ENCODE measurements at places on chromosomes 1 and 21. TPM values are rescaled to one million over a fixed set of nuclear protein-coding genes. Genes with fewer than 3 reads are reported as not detected.

DNA sequence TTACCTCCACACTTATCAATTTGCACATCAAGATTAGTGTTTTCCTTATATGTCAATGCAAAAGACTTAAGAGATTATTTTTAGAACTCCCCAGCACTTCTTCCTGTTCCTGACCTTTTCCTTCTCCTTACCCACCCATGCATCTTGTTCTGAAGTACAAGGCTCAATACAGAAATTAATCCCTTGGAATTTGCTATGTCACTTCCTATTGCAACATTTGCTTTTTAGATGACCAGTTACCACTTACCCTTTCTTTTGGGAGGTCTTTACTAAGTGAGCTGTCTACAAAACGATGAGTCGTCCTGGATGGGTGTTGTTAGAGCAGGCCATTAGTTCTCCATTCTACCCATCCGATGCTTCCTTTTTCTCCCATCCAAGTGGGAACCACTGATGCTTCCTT, 221.2 kb downstream of the FMN2 start:
- no peak for DNase-seq

- no peak for DNase-seq
Observed at GRCh38 chr1:166258017-166258416, 91.2 kb upstream of the FAM78B start.

- no peak for DNase-seq
Observed at GRCh38 chr1:156928043-156928602, 7.7 kb downstream of the LRRC71 start.

DNA sequence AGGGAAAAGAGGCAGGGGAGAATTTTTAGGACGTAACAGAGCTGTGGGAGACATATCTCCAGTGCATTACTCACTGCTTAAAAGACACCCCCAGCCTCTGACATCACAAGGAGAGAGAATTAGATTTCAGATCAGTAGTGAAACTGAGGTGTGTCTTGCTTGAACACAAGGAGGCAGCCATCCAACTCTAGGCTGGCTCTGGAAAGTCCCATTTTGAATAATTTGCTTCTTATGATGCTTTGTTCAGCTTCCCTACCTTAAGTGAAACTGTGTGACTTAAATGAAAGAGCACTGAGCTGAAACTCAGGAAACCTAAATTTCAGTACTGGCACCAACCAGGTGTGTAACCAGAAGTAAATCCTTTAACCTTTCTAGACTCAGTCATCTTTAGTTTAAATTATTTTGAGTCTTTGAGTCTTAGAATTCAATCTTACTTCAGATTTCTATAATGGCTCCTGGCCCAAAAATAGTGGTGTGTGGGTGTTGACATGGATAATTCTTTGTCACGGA, 251.6 kb upstream of the SGIP1 start:
- DNase-seq = no peak

- no peak for DNase-seq
Observed at GRCh38 chr1:168618886-168619285, 42.5 kb downstream of the XCL1 start.

DNA sequence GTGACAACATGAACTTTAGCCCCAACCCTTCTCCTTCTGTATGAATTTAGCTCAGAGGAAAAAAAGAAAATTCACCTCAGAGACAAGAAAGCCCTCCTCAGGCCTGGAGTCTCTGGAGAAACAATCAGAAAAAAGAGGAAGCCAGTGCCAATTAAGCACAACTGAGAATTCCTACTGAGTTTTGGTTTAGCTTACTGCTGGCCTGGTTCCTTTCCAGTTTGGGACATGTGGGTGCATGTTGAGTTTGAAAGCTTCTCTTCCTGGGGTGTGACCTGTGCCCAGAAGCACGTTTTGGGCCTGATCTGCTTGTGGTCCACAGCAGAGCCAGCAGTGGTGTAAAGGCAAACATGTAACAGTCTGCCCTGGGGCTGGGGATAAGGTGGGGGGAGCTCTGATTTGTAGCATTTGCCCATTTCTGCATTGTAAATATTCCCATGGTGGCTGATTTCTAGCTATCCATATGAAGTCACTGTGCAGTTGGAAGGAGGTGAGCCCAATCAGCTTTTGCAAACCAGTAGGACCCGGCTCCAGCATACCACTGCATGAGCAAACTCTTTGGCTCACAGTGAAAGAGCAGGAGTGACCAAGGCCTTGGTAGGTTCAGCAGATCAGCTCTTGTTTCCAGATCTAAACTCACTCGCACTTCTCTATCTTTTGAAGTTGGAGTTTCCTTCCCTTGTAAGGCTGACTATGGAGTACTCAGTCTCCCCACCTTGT, 4.7 kb upstream of the THEM5 start:
- no peak for DNase-seq

DNA sequence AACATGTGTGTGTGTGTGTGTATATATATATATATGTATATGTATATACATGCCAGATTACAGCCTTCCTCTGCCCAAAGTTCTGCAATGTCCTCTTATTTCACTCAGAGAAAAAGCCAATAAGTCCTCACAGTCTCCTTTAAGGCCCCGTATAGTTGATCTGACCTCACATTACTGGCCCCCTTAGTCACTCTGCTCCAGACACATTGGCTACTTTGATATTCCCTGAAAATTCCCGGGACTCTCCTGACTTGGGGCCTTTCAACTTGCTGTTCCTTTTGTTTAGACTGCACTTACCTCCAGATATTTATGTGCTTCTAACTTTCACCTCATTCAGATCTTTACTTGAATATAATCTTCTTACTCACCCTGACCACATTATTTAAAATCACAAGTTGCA, 4.2 kb upstream of the BSDC1 start:
- no peak for DNase-seq

DNA sequence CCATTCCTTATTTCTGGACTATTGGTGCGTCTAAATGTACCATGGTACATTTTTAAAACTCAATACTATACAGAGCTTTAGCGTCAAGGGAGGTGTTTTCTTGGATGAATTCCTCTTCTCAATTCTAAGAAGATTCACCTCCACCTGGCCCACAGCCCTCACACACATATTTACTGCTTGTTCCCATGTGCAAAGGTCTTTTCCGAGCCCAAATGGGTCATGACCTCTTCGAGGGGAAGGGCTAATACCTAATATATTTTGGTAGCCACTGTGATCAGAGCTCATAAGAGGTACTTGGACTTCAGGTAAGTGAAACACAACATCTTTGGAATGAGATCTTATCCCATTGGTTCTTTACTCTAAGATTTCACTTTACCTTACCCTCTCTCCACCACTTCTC, 205.9 kb downstream of the SDCCAG8 start:
- DNase-seq = no peak

DNA sequence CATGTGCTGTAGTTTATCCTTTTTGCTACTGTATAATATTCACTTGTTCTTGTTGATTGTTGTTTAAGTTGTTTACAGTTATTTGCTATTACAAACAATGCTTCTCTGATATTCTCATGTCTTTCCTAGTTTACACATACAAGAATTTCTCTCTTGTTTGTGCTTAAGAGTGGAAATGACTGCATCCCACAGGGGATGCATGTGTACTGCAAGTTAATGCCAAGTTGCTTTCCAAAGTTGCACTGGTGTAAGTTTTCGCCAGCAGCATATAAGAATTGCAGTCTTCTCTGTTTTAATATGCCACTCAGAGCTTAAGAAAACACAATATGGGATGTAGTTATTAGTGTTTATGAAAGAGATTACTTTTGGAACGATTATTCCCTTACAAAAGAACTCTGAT, 97.7 kb downstream of the NEK7 start:
- DNase-seq = no peak

GRCh38 chr1:218945050-218945449, 228.6 kb upstream of the LYPLAL1 start:
- no peak for DNase-seq

Gene C1orf141
- not detected for total RNA-seq

DNA sequence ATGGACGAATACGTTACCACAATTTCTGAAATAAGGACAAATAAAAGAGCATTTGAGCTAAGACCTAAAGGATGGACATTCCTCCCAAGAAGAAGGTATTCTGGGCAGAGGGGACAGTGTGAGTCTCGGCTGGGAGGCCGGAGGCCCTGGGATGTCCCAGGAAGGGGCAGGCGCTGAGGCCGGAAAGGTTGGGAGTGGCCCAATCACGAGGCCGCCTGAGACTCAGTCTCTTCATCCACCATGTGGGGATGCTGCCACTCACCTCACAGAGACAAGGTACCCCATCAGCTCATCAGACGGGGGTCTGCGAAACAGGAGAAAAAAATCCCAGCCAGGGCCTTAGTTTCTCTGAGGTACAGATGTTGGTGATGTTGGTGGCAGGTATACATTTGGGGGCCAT, 24.3 kb upstream of the LAPTM5 start:
- no peak for DNase-seq

- DNase-seq = no peak
Observed at GRCh38 chr1:233883671-233884070, 20.8 kb upstream of the SLC35F3 start.

Gene SLC5A9
- total RNA-seq = 0.19 TPM

GRCh38 chr1:180571832-180572636, 13.3 kb downstream of the OVAAL start:
- DNase-seq = no peak

Gene IGSF21
- total RNA-seq = 2.7 TPM

- DNase-seq = no peak
Observed at GRCh38 chr1:1310476-1311053, 2.2 kb downstream of the PUSL1 start.

- no peak for DNase-seq
Observed at GRCh38 chr21:43708745-43709381, 10.1 kb upstream of the PDXK start.

Gene KAZN
- 25.0 TPM for total RNA-seq

Gene PTGER3
- 10.3 TPM for total RNA-seq

All from esophagus squamous epithelium (tissue), 5 donors.